ENCODE measurements at places on chromosomes 6 and 20.

DNA sequence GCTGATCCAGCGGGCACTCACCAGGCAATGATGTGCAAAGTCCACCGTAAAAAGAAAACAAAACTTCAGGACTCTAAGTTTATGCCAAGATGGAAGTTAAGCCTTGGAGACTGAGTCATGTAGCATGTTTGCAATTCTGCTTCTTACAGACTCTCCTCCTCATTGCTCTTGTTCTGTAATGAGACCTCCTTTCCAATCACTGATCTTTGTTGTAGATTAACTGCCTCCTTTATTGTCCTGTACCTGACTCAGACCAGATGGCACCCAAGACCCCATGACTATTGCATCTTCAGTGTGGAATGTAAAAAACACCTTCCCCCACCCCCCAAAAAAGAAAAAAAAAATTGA is 11.2 kb downstream of the NEU1 start:
- DNase-seq: no peak

GRCh38 chr20:48406498-48406897 is 421.3 kb downstream of the PREX1 start:
- no peak for DNase-seq

DNA sequence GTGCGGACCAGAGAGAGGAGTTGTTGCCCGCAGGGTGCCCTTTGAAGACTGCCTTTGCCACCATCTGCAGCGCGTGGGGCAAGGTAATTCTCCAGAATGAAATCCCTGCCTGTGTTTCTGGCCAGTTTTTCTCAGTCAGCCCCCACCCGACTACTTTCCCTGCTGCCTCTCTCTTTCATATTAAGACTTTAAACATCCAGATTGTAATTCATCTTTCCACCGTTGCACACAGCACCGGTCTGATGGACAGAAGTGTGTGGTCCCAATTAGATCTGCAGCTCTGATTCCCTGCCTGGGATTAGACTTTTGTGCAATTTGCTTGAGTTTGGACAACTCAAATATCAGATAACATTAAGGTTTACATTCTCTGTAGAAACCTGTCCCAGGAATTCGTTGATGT is 489.0 kb downstream of the QKI start:
- DNase-seq: no peak

DNA sequence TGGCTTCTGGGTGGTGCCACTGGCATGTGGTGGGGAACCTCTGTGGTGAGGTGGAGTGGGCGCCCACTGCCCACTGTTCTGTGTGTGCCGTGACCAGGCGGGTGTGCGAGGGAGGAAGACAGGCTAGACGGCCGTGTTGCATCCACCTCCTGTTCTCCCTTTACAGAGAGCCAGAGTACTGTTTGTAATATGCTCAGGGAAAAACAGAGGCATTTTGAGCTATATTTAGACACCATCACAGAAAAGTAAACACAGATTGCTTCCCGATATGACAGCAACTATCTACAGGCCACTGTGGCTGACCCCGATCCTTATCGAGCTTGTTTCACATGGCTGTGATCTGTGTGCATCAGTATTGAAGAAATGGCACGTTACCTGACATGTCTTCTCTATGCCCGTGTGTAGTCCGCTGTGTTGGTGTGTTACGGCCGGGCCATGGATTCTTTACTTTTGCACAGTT is 45.6 kb downstream of the ARID1B start:
- DNase-seq: no peak

GRCh38 chr6:65938000-65938399 is 231.0 kb upstream of the EYS start:
- no peak for DNase-seq

Data from esophagus squamous epithelium (tissue), 5 donors.